ENCODE measurements at places on chromosomes 6 and 20. TPM values are rescaled to one million over a fixed set of nuclear protein-coding genes. Genes with fewer than 3 reads are reported as not detected.

The NHSL1 gene
- 0.23 TPM for total RNA-seq

DNA sequence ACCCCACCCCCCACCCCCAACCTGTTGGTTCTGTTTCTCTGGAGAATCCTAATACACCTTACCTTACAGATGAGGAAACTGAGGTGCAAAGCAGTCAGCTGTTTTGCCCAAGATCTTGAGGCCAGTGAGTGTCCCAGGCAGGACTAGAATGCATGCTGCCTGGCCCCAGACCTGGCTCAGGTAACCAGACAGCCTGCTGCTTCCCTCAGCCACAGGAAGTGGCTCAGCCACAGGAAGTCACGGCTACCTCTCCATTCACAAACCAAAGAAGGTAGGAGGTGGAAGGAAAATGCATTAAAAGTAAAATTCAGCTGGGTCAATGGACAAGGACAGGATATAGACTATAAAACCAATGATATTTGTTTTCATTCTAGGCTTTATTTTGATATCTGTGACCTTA is 517.6 kb downstream of the CD83 start:
- H3K36me3 ChIP-seq, result no peaks in the 10 kb centered on the region
- peaks cover 60% of the 10 kb centered on the region for H3K4me1 ChIP-seq
- DNase-seq, result peak; percentile 26
- no peak overlapping the region for H3K4me3 ChIP-seq
- no peak overlapping the region for H3K27ac ChIP-seq
- H3K27me3 ChIP-seq, result no peaks in the 10 kb centered on the region

DNA sequence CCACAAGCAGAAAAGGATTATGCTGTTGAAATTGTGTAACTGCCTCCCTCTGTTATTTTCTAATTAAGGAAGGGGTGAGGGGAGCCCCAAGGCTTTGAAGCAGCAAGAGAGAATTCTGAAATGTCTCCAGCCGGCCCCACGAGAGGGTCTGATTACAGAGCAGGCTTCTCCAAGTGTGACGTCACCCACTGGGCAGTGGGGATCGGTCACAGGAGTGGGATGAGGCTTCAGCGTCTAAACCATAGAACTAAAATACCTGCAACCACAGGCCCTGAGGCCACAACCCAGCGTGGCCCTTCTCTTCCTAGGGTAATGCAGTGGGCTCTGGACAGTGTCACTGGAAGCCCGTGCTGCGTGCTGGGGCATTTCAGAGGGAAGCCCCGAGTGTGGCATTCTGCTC is 38.6 kb upstream of the APCDD1L start:
- H3K36me3 ChIP-seq, result no peaks in the 10 kb centered on the region
- no peaks in the 10 kb centered on the region for H3K4me1 ChIP-seq
- H3K27me3 ChIP-seq, result peaks cover 37% of the 10 kb centered on the region
- no peak for DNase-seq

The MCHR2 gene
- not detected for total RNA-seq

The CLVS2 gene
- not detected for total RNA-seq
